ENCODE measurements at places on chromosomes 3 and 15.
A peak's percentile ranks its signal among the peaks of the same experiment; 100 is the strongest.

GRCh38 chr3:191324936-191325335 is 4.3 kb upstream of the CCDC50 start:
- H3K4me3 ChIP-seq: no peak overlapping the region
- no peaks in the 10 kb centered on the region for H3K36me3 ChIP-seq
- H3K4me1 ChIP-seq: no peaks in the 10 kb centered on the region
- no peak for DNase-seq
- H3K27ac ChIP-seq: no peak overlapping the region

DNA sequence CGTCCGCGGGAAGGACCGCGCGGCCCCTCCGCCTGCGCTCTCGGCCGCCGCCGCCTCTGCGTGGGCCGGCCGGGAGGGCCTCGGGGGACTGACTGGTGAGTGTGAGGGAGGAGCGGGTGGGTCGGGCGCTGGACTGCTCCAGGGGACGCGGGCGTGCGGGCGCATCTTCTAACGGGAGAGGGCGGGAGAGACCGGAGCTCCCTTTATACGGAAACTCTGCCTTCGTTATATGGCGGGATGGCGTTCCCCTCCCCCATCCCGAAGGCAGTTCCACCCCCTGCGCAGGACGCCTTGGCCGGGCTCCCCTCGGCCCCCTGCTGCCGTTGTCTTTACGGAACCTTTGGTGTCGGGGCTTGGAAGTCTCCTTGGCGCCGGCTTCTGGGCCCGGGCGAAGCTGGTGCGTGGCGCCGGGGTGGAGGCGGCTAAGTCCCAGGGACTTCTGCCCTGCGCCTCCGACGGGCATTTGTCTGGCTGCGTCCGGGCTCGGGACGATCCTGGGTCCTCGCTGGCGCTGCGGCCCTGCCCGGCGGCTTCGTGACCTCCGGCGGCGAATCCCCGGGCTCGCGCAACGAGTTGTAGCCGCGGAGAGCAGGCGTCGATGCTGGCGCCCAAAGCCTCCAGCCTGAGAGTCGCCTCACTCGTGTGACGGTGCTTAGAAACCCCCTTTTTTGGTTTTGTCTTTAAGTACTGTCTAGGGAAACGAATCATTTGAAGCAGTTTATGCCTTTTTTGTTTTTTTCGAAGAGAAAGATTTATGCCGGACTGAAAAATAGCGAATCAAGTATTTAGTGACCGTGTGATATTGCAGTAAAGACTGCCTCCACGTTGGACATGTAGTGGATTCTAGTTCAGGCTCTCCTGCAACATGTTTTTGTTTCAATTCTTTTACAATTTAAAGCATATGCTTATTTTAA is 623 bp downstream of the ZNF639 start:
- DNase-seq: peak; percentile 53
- no peaks in the 10 kb centered on the region for H3K27me3 ChIP-seq
- peak overlapping the region; percentile 65 for H3K4me3 ChIP-seq

GRCh38 chr15:78795043-78795442 is 16.2 kb downstream of the ADAMTS7 start:
- no peaks in the 10 kb centered on the region for H3K36me3 ChIP-seq
- H3K27me3 ChIP-seq: no peaks in the 10 kb centered on the region
- no peak overlapping the region for H3K27ac ChIP-seq
- H3K4me1 ChIP-seq: no peaks in the 10 kb centered on the region
- DNase-seq: no peak
- no peak overlapping the region for H3K4me3 ChIP-seq

DNA sequence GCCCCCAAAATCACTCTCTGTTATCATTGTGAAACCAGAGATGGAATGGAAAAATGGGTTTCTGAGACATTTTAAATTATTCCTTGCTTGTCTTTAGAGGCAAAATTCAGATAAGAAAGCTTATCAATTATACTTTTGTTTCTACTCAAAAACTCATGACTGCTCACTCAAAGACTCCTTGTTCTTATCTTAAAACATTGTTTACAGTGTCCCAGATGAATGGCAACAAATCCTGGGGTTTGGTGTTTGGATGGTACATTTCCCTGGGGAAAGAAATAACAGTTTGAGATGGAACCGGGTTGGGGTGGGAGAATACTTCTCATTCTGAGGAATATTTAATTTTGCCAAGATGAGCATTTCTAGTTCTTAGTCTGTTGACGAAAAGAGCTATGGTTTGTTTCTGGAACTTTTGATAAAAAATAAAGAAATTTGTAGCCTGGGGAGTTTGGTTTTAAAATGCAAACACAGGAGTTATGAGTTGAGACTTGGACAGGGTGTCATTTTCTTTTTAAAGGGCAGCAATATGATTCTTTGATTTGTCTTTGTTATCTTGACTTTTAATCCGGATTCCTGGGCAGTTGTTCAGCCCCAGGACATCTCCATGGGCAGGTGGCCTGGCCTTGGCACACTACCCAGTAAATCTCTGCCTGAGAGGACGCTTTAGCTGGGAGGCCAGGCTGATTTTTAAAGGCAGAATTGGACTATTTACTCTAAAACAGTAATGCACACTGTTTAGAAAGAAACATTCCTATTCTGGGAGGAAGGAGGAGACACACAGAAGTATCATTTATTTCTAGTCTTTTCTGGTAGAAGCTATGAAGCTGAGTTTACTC is 32.4 kb downstream of the BTD start:
- no peaks in the 10 kb centered on the region for H3K36me3 ChIP-seq
- DNase-seq: no peak
- no peak overlapping the region for H3K4me3 ChIP-seq
- H3K4me1 ChIP-seq: peaks cover 21% of the 10 kb centered on the region
- no peaks in the 10 kb centered on the region for H3K27me3 ChIP-seq

- peak; percentile 55 for DNase-seq
- no peaks in the 10 kb centered on the region for H3K27me3 ChIP-seq
- peak overlapping the region; percentile 81 for H3K4me3 ChIP-seq
- peak overlapping the region; percentile 68 for H3K27ac ChIP-seq
Observed at GRCh38 chr15:72117486-72118016, 399 bp downstream of the MYO9A start.

GRCh38 chr3:132542577-132542976 is 54.5 kb upstream of the ACKR4 start:
- no peaks in the 10 kb centered on the region for H3K4me1 ChIP-seq
- no peaks in the 10 kb centered on the region for H3K27me3 ChIP-seq
- no peak for DNase-seq
- no peak overlapping the region for H3K4me3 ChIP-seq
- no peak overlapping the region for H3K27ac ChIP-seq
- H3K36me3 ChIP-seq: no peaks in the 10 kb centered on the region

DNA sequence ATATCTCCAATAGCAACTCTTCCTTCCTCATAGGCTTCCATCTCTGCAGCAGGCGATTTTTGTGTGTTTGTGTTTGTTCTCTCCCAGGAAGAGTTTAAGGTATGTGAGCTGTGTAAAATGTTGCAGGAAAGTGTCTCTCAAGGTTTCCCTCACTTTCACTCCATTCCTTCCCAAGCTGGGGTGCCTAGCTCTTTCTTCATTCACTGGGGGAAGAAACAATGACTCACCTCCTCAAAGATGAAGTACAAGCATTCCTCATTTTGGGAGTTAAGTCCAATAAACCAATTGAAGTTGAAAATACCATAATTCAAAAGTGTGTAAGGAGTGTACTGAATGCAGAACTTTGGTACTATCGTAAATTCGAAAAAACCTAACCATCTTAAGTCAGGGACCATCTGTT is 422.7 kb upstream of the CFAP20DC start:
- H3K4me3 ChIP-seq: no peak overlapping the region
- DNase-seq: no peak
- no peaks in the 10 kb centered on the region for H3K27me3 ChIP-seq
- peaks cover 9% of the 10 kb centered on the region for H3K4me1 ChIP-seq

DNA sequence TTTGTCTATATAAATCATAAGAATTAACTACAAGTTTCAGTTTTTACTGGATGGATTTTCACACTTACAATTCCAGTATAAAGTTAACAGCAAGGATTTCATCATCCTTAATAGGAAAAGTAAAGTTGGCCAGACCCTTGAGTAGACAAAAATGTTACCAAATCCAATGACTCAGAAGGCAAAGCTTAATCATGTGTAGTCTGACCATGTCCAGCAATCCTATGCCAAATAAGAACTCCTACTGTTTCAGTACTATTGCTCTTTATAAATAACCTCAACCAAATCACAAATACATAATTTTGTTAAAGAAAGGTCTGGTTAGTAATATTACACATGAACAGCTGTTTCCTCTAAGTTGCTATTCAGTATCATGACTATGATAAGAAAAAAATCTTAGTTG is 35.0 kb downstream of the PLOD2 start:
- no peaks in the 10 kb centered on the region for H3K27me3 ChIP-seq
- no peaks in the 10 kb centered on the region for H3K36me3 ChIP-seq
- no peaks in the 10 kb centered on the region for H3K4me1 ChIP-seq
- no peak overlapping the region for H3K4me3 ChIP-seq

GRCh38 chr3:71430941-71431552 is 152.5 kb downstream of the FOXP1 start:
- DNase-seq: no peak
- H3K36me3 ChIP-seq: no peaks in the 10 kb centered on the region
- H3K27me3 ChIP-seq: no peaks in the 10 kb centered on the region

GRCh38 chr3:128996200-128996599 is 2.3 kb upstream of the CFAP92 start:
- H3K4me1 ChIP-seq: peaks cover 23% of the 10 kb centered on the region
- H3K36me3 ChIP-seq: no peaks in the 10 kb centered on the region
- H3K27ac ChIP-seq: no peak overlapping the region

DNA sequence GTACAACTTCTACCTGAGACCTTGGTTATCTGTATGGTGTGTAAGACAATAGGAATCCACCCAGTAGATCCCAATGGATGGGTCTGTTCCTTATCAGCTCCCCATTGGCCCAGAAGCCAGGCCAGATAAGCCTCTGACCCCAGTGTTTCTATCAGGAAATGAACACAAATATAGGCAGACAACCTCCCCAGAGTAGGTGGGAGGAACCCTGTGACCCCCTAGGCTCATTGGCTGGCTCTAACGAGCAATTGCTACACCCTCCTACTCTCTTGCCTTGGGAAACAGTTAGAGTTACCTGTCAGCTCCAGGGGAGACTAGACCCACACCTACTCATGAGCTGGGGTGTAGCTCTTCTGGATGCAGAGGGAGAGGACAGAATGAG is 299.9 kb downstream of the UACA start:
- DNase-seq: no peak
- H3K27me3 ChIP-seq: peaks cover 5% of the 10 kb centered on the region
- H3K4me1 ChIP-seq: peaks cover 11% of the 10 kb centered on the region

GRCh38 chr3:122462406-122462805 is 46.5 kb upstream of the WDR5B start:
- no peaks in the 10 kb centered on the region for H3K4me1 ChIP-seq
- no peak overlapping the region for H3K4me3 ChIP-seq
- H3K27ac ChIP-seq: no peak overlapping the region
- no peaks in the 10 kb centered on the region for H3K27me3 ChIP-seq
- no peak for DNase-seq

GRCh38 chr3:104460477-104461406 is 906.0 kb upstream of the ALCAM start:
- DNase-seq: no peak
- H3K27ac ChIP-seq: no peak overlapping the region
- H3K4me3 ChIP-seq: no peak overlapping the region

DNA sequence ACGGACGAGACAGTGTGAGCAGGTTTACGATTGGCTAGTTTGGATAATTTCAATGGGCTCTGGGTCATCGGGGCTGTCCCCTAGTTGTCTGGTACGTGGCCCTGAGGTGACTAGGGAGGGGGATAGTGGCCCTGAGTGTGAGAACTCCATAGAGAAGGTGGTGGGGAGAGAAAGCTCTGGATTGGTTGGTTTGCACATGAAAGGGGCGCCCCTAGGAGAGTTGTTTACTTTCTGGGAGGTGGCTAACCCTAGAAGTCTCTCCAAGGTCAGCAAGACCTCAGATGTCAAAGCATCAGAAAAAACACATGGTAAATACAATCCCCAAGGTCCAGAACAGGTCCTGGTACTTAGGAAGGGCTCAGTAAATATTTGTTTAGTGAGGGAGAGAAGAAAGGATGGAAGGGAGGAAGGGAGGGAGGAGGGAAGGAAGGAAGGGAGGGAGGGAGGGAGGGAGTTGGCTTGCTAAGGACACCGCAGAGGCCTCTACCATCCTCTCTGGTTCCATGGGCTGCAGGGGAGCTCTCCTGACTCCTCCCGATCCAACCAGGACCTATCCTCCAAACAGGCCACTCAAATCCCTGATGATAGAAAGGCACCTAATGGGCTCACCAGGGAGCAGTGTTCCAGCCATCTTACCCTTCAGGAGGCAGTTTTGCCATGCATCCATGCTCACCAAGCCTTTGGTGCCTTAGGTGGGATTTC is 3.0 kb upstream of the TRH start:
- H3K4me3 ChIP-seq: no peak overlapping the region
- no peak overlapping the region for H3K27ac ChIP-seq
- DNase-seq: no peak
- H3K4me1 ChIP-seq: peaks cover 6% of the 10 kb centered on the region
- H3K36me3 ChIP-seq: no peaks in the 10 kb centered on the region
- peaks cover 16% of the 10 kb centered on the region for H3K27me3 ChIP-seq

DNA sequence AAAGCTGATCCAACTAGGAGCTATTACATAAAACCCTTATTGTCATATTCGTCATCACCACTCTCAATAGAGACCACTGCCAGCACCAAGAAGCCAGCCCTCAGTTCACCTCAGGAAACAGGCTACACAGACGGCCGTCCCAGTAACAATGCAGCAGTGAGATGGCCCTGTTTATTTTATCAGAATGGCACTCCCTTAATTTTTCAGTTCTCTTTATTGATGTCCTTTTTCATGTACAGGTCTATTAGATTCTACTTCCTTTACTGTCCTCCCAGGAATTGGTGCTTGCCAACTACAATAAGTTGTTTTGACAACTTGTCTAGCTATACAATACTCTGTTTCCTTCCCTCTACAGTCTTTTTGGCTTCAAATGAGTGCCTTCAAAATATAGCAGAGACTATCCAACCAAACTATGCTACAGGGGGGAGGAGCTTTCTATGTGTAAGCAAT is 272.5 kb downstream of the ZBTB20 start:
- no peaks in the 10 kb centered on the region for H3K4me1 ChIP-seq
- H3K27me3 ChIP-seq: no peaks in the 10 kb centered on the region
- no peaks in the 10 kb centered on the region for H3K36me3 ChIP-seq
- H3K4me3 ChIP-seq: no peak overlapping the region

DNA sequence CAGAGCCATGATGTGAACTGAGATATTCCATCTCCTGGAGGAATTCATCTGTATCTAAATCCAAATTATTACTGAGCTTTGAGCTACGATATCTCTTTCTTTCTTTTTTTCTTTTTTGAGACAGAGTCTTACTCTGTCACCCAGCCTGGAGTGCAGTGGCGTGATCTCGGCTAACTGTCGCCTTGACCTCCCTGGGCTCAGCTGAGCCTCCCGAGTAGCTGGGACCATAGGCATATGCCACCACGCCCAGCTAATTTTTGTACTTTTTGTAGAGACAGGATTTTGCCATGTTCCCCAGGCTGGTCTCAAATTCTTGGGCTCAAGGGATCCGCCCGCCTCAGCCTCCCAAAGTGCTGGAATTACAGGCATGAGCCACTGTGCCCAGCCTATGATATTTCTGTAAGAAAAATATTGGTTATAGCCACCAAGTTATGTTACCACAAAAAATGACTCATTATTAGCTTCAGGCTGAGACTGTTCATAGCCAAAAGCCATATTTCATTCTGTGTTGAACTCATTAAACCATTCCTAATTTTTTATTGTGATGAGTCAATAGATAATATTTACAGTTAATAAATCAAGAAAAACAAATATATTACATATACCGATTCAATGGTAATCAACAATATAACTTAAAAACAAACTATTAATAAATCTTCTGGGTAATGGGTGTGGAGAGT is 27.1 kb upstream of the SLC30A4 start:
- DNase-seq: no peak
- H3K36me3 ChIP-seq: no peaks in the 10 kb centered on the region
- H3K27me3 ChIP-seq: no peaks in the 10 kb centered on the region
- H3K4me3 ChIP-seq: no peak overlapping the region

All from CD8-positive, alpha-beta memory T cell (primary cell).